Activated CD4-positive, alpha-beta T cell treated with anti-CD3 and anti-CD28 coated beads, Interleukin-2, amount 50 U/mL, for 48 hours (primary cell): ENCODE measurements at places on chromosomes 7 and 10.

GRCh38 chr10:119465085-119465484 is 77.4 kb downstream of the RGS10 start:
- DNase-seq = no peak

- DNase-seq = no peak
Measured at GRCh38 chr7:135236727-135237126, 3.1 kb downstream of the STRA8 start.

GRCh38 chr7:122298618-122299017 is 5.9 kb downstream of the FEZF1 start:
- no peak for DNase-seq

DNA sequence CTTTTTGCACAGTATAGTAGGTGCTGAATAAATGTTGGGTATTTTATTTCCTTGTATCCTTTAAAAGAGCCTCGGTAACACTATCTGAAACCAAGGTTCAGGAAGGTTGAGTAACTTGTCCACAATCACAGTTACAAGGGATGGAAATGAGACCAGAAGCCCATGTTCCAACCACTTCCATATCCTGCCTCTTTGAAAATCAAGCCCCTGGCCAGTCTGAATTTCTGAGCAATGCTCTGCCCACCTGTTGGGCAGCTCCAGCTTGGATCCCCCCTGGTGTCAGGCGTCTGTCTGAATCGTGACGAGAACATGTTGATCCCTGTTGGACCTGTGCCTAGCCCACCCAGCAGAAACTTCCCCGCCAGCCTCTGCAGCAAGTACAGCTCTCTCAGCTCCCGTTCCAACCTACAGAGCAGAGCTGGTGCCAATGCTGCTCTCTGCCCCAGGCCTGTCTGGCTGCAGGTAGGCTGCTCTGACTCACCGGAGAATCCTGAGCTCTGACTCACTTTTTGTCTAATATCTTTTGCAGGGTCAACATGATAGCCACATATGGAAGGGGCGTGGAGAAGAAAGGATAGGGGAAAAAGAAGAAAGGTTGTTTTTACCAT is 595.5 kb downstream of the INHBA start:
- no peak for DNase-seq

- DNase-seq = no peak
Measured at GRCh38 chr7:101563943-101564777, 64.9 kb downstream of the MYL10 start.

DNA sequence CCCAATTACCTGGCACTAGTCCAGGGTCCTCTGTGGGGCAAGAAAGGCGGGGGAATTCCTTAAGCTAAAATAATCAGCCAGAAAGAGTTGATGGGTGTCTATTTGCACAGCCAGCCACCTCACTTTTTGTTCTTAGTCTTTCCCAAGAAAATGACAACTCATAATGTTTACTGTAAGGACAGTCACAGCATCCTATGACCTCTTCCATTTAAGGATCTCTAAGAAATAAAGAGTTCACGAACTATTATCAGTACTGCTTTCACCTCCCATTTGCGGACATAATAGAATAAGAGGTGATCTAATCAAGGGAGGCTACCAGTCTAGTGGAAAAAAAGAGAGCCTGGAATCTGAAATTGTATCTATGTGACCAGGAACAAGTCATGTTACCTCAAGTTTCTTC is 72.4 kb upstream of the LRRC17 start:
- DNase-seq = no peak

GRCh38 chr7:155368894-155369600 is 71.4 kb downstream of the INSIG1 start:
- DNase-seq = no peak

DNA sequence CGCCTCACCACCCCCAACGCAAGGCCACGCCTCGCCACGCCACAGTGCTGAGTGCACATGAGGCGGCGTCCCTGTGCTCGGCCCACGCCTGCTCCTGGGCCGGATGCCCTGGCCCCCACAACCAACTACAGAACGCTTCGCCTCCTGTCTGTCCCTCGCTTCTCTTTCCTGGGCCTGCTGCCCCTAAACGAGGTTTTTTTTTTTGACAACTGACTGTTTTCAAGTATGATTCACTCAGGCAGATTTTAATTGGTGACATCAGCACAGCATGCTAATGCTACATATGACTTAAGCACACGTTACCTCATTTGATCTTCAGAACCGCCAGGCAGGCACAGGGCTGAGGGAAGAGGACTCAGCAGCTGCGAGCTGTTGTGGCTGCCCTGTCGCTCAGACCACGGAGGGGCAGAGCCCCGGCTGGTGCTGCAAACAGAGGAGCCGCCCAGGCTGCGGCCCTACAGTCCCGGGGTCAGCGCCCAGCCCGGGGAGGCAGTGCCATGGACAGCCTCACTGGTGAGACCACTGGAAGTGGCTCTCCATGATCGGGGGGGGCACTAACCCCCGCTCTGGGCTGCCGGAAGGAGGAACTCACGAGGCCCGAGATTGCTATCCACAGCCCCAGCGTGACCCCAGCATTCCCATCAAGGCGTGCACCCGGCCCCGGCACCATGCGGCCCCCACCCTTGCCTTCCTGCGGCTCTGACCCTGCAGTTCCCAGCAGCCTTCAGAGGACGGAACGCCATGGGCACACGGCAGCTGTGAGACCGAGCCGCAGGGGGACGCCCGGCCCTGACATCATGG is 212.8 kb downstream of the MAD1L1 start:
- peak; percentile 23 for DNase-seq

GRCh38 chr10:122544493-122544892 is 16.1 kb upstream of the DMBT1 start:
- no peak for DNase-seq

DNA sequence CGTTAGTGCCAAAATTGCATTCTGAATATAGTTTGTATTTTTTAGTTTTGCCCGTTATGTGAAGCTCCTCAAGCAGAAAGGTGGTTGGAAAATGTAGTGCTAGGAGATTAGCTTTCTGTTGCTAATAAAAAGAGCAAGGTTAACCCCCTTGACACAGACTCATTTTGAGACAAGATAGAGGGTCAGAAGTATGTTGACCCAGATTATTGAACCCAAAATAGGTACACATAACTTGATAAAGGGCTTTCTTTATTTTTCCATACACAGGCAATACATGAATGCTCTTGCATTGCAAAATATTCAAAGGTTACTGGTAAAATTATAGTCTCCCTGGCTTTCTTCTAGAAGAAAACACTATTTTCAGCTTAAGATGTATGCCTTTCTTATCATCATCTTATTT is 10.0 kb upstream of the PON2 start:
- no peak for DNase-seq

DNA sequence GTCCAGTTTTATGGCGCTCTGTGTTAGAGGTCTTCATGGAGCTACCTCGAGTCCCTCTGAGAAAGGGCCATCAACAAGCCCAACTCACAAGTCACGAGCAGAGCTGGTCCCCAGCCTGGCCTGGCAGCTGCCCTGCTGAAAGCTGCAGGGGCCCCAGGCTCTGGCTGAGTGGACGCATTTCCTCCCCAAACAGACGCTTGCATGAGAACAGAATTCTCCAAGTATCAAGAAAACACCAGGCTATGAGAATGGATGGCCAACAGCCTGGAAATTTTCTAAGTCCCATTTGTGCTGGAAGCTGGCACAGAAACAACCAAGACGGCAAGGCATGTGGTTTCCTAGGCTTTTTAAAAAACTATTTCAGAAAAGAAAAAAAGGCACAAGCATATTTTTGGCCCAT is 114.8 kb downstream of the FAM53B start:
- no peak for DNase-seq

- no peak for DNase-seq
Measured at GRCh38 chr7:14776266-14776665, 126.3 kb downstream of the DGKB start.

DNA sequence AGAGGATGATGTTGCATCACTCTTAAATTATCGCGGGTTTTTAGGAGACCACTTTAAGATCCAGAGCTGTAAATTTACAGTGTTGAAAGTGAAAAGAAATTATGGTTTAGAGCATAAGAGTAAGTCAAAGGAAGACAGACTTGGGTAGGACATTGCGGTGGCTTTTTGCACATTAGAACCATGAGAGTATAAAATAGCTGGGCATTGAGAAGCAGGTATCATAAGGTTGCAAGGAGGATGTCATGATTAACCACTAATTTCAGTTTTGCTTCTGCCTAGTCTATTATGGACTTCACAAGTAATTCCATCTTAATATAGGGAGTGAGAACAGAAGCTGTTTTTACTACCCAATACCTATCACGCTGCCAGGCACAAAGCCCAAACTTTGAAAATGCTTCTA is 57.7 kb downstream of the CALCR start:
- no peak for DNase-seq

GRCh38 chr7:132082394-132082793 is 493.9 kb downstream of the PLXNA4 start:
- DNase-seq = no peak

- no peak for DNase-seq
Measured at GRCh38 chr10:60388116-60388625, 1.5 kb downstream of the ANK3 start.

DNA sequence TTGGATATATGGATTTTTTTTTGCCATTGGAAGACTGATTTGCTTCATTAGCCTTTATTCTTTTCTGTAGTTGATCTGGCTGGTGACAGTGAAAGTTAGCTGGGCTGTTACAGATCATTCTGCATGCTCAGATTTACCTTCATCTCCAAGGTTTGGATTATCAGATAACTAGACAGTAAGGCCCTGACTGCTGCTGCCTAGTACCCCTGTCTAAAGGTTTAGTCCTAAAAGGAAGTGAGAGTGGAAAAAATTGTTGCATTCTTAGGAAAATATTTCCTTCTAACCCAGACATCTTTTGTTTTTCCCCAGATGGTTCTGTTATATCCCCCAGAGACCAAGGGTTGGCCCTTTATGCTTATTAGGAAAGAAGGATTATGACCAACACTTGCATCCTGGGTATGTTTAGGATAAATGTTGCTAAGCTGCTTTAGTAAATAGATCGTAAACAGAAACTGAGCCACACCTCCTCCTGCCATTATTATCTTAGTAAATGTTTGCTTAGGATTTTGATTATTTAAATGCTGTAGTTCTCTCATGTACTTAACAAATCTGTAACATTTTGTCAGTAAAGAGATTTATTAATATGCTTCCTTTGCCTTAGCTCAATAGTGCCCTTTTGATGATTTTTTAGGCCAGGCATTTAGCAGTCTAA is 44.4 kb downstream of the MCU start:
- no peak for DNase-seq

- DNase-seq = no peak
Measured at GRCh38 chr7:100546926-100547800, 8.2 kb downstream of the AGFG2 start.

- no peak for DNase-seq
Measured at GRCh38 chr7:84735677-84736076, 451.2 kb downstream of the SEMA3D start.

DNA sequence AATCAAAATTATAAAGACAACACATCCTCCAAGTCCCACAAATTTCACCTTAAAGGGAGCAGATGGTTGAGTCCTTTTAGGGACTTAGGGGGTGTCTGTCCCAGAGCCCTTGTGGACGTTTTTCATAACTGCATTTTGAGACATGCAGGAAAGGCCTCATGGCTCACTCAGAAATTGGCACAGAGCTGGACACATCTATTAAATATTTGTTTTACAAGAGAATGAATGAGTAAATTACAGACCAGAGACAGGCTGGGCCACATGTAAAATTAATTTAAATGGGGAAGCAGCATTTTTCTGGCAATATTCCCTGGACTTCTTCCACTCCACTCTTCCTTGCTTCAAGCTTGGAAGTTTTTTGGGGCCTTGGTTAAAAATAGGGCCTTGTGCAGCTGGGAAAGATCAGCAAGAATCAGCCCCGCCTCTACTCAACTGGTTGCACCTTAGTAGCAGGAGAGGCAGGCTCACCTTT is 20.0 kb downstream of the LAMB1 start:
- no peak for DNase-seq

- no peak for DNase-seq
Measured at GRCh38 chr7:18638594-18639452, 143.3 kb downstream of the HDAC9 start.

DNA sequence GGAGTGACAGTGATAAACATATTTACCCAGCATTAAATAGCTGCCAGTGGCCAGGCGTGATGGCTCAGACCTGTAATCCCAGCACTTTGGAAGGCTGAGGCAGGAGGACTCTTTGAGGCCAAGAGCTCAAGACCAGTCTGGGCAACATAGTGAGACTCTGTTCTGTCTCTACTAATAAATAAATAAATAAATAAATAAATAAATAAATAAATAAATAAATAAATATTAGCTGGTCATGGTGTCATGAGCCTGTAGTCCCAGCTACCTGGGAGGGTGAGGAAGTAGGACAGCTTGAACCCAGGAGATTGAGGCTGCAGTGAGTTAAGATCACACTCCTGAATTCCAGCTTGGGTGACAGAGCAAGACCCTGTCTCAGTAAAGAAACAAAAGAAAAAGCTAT is 384.0 kb upstream of the ADARB2 start:
- no peak for DNase-seq
